ENCODE measurements at places on chromosomes 7 and 10. TPM values are rescaled to one million over a fixed set of nuclear protein-coding genes. Genes with fewer than 3 reads are reported as not detected.

- no peak for DNase-seq
- no peaks in the 10 kb centered on the region for H3K36me3 ChIP-seq
- H3K27me3 ChIP-seq, result no peaks in the 10 kb centered on the region
- H3K4me3 ChIP-seq, result no peak overlapping the region
- no peak overlapping the region for H3K27ac ChIP-seq
Observed at GRCh38 chr10:133040198-133040597, 47.5 kb upstream of the ADGRA1 start.

GRCh38 chr10:22670788-22671187 is 43.6 kb downstream of the PIP4K2A start:
- no peaks in the 10 kb centered on the region for H3K27me3 ChIP-seq
- H3K27ac ChIP-seq, result no peak overlapping the region
- no peak overlapping the region for H3K4me3 ChIP-seq
- H3K36me3 ChIP-seq, result no peaks in the 10 kb centered on the region
- DNase-seq, result no peak

DNA sequence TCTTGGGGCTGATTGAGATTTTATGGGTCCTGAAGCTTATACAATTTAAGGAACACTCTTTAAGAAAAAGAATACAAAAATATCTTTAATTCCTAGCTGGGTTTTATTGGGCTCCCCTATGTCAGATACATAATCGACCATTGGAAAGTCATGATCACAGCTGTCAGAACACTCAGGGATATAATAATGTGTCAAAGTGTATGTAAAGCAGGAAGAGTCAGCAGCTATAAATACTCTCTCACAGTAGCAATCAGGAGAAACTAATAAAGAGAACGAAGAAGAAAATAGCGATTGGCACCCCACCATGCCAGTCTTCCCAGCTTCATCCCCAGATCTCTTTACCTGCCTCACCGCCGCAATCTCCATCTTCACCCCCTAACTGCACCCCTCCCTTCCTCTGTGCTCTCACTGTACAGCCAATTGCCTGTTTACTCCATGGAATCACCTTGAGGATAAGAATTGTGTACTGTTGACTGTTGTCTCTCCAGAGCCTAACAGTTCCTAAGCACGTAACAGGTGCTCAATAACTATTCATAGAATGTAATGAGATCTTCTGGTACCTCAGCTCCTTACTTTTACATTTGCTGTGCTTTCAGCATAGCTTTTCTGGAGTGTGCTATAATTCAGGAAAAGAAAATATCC is 24.0 kb upstream of the WNT8B start:
- H3K36me3 ChIP-seq, result no peaks in the 10 kb centered on the region
- DNase-seq, result no peak
- no peak overlapping the region for H3K27ac ChIP-seq
- H3K4me3 ChIP-seq, result no peak overlapping the region

GRCh38 chr10:80486785-80487420 is 32.8 kb downstream of the TSPAN14 start:
- DNase-seq, result no peak
- no peak overlapping the region for H3K4me3 ChIP-seq
- H3K36me3 ChIP-seq, result peaks cover 29% of the 10 kb centered on the region
- peaks cover 100% of the 10 kb centered on the region for H3K4me1 ChIP-seq
- peak overlapping the region; percentile 74 for H3K27ac ChIP-seq

GRCh38 chr10:28355376-28355775 is 52.5 kb upstream of the MPP7 start:
- H3K36me3 ChIP-seq, result no peaks in the 10 kb centered on the region
- no peak overlapping the region for H3K4me3 ChIP-seq
- H3K27ac ChIP-seq, result no peak overlapping the region
- H3K27me3 ChIP-seq, result no peaks in the 10 kb centered on the region

The TRDMT1 gene
- polyA plus RNA-seq, result 8.2 TPM

The A1CF gene
- not detected for polyA plus RNA-seq
